Stimulated activated CD8-positive, alpha-beta memory T cell treated with anti-CD3 and anti-CD28 coated beads, Interleukin-4, amount 100 ng/mL, for 24 hours (primary cell): ENCODE measurements at places on chromosomes 4 and X.

DNA sequence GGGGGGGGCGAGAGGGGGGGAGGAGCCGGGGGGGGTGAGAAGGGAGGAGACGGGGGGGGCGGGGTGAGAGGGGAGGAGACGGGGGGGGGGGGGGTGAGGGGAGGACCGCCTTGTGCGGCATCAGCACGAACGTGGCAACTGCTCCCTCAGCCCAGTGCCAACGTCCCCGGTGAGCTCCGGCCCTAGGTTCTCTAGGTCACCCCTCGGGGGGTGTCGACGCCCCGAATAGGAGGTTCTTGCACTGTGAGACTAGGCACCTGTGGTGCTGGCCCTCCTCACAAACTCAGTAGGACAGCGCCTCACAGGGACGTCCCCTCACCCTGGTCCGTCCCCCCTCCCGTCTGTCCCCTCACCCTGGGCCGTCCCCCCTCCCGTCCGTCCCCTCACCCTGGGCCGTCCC lies 21.5 kb upstream of the GTPBP6 start:
- DNase-seq: no peak

DNA sequence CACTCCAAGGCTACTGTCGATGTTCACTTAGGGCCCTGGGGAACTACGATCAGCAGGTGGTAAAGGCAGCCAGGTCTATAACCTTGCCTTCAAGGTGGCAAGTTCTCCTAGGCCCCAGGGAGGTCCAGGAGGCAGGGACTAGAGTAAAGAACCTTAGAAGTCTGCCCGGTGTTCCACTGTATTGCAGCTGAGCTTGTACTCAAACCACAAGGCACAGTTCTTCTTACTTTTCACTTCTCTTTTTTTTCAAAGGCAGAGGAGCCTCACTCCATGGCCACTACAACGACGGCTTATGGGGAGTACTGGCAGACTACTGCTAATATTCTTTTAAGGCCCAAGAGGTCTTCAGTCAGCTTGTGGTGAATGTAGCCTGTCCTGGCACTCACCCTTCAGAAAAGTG lies 78.8 kb upstream of the GPR174 start:
- DNase-seq: no peak

- peak; percentile 22 for DNase-seq
Measured at GRCh38 chrX:150587585-150588503, 19.4 kb downstream of the MTM1 start.

DNA sequence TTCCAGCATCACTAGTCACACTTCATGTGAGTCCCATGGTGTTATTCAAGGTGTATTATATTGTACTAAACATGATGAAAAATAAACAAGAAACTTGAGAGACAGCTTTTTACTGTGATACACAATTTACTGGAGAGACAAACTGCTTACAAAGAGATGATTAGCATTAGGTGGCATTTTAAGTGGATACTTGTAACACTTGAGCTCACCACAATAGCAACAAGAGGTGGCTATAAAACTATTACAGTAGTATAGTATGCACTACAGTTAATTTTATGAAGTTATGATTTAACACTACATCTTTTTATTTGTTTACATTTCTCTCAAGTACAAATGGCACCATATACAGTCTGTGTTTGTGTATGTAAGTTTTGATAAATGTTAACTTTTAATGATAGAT lies 246.6 kb downstream of the PARM1 start:
- DNase-seq: no peak

DNA sequence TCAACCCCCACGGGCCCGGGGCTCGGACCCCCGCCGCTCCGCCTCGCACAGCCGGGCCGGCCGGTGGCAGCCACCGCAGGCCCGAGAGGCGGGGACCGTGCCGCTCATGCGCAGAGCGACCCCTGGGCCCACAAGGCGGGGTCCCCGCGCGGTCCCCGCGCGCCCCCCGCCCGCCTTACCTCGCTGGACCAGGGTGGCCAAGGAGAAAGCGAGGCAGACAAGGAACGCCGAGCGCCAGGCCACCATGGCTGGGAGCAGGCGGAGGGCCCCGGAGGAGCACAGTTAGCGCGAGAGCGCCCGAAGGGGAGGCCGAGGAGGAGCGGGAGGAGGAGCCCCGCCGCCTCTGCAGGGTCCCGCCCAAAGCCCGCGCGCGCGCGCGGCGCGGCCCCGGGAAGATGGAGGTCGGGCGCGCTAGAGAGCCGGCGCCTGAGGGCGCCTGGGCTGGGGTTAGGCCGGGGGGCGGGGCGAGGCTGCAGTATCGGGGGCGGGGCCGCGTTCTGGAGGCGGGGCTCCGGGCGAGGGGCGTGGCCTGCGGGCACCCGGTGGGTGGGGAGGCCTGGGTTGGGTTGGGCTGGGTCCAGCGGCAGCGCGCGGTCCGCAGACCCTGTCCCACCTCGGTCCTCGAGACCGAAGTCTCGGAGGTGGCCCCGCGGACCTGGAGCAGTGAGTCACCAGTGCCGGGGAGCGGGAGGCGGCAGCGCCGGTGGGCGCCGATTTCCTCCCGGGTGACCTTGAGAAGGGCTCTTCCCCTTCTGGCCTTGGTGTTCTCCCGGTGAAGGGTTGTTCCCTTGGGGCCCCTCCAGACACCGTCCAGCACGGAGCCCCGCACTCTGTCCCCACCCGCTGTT lies at the start of gene CD99L2:
Gene CD99L2, minus strand, starts transcription at position 326 of the 848 bp plus-strand sequence. Its CDS starts 80 bp downstream, at position 246.
- peak; percentile 77 for DNase-seq
